Esophagus squamous epithelium (tissue), 5 donors: ENCODE measurements at places on chromosomes 1 and 21.

DNA sequence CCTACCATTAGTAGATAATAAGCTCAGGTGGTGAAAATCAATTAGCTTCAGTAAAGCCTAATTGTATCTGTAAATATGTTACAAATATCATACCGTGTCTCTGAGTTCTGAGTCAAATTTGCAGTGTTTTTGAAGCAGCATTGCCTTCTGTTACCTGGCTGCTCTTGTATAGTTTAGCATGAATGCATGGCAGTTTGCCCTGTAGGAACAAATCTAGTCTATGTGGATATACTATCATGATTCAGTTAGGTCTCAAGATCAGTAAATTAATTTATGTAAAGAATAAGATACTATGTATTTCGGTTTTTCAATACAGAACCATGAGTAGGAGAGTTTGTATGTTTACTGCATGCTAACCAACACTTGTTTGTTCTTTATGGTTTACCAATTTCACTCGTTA lies 240.6 kb upstream of the C1orf105 start:
- H3K27ac ChIP-seq, result peak overlapping the region; percentile 81
- no peaks in the 10 kb centered on the region for H3K36me3 ChIP-seq
- H3K4me3 ChIP-seq, result no peak overlapping the region
- no peak for DNase-seq

- DNase-seq, result no peak
- H3K4me1 ChIP-seq, result peaks cover 13% of the 10 kb centered on the region
Observed at GRCh38 chr1:24235921-24236788, 49.1 kb upstream of the IFNLR1 start.

DNA sequence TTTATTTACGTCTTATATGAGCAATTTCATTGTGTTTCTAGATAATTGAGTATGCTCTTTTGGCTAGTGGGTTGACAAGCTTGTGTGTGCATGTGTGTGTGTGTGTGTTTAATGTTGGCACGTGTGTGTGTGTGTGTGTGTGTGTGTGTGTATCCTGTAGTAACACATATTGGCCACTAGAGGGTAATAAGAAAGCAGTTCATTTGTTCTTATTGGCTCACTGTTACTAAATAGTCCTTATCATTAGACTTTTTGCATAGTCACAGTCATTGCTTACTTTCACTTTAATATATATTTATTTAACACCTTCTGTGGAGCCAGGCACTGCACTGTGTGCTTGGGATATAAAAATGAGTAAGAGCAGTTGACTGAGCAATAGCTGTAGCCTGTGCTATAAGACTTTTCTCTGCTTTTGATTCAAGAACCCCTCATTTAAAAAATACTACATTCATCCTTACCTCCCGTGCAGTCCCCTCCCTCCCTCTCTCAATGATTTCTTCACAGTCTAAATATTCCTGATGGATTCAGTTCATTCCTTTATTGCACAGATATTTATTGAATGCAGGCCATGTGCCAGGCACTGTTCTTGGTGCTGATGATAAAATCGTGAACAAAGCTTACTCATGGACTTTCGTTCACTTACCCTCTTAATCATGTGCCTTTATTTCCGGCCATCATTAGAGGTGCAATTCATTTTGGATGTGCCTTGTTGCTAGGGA lies 96.7 kb downstream of the DYRK1A start:
- no peak overlapping the region for H3K27ac ChIP-seq
- peaks cover 7% of the 10 kb centered on the region for H3K36me3 ChIP-seq
- DNase-seq, result no peak
- no peaks in the 10 kb centered on the region for H3K27me3 ChIP-seq
- H3K4me1 ChIP-seq, result peaks cover 37% of the 10 kb centered on the region

GRCh38 chr1:167676205-167676915 lies 45.4 kb upstream of the MPZL1 start:
- H3K36me3 ChIP-seq, result no peaks in the 10 kb centered on the region
- no peaks in the 10 kb centered on the region for H3K27me3 ChIP-seq
- no peak overlapping the region for H3K4me3 ChIP-seq
- H3K27ac ChIP-seq, result no peak overlapping the region

DNA sequence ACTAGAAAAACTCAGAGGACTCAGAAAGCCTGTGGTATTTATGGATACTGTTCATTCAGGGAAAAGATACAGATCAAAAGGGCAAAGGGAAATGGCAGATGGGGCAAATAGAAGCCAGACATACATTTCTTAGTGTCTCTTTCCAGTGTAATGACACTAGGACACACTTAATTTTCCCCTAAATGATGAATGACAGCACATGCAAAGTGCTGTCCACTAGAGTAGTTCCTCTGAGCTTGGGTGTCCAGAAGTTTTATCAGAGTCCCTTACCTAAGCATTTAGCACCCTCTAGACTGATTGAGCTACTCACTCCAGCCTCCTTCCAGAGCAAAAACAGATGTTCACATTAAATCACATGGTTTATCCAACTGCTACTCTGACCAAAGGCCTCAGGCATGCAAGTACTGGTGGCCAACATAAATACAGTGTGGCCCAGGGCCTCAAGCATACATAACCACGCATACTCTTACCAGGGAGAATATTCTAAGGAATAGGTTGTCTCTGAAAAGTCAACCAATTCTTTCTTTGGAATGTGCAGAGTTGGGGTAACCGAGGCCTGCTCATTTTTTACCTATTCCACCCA lies 166.9 kb downstream of the NCAM2 start:
- H3K4me3 ChIP-seq, result no peak overlapping the region
- no peaks in the 10 kb centered on the region for H3K27me3 ChIP-seq
- no peak overlapping the region for H3K27ac ChIP-seq

DNA sequence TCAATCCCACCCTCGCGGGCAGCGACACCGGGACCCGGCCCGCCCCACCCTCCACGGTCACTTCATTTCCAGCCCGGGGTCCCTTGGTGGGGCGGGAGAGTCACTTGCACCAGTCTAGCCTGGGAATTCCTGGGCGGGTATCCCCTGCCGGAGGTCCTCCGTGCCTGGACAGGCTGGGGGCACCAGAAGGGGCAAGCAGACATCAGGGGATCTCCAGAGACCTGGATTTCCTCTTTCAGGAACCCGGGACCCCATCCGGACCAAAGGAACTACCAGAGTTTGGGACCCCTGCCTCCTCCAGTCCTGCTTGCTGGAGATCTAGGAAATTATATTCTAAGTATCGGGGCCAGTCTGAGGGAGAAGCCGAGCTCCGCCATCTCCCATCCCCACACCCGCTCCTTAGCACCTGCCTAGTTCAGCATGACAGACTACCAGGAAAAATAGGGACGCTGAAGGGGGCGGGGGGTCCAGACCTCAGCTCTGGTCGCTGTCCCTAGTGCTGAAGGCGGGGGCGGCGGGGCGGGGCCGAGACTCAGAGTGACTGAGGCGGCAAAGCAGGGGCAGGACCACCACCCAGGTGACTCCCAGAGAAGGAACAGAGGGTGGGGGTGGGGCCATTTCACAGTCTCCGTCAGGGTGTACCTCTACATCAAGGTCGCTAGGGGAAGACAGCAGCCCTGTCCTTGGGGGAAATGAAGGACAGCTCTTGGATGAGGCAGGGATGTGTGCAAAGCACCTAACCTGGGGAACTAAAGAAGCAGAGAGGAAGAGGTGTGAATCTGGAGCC lies 832 bp downstream of the HCN3 start:
- peak overlapping the region; percentile 87 for H3K27ac ChIP-seq
- peaks cover 29% of the 10 kb centered on the region for H3K4me1 ChIP-seq
- H3K36me3 ChIP-seq, result no peaks in the 10 kb centered on the region
- no peak for DNase-seq
- peak overlapping the region; percentile 79 for H3K4me3 ChIP-seq

DNA sequence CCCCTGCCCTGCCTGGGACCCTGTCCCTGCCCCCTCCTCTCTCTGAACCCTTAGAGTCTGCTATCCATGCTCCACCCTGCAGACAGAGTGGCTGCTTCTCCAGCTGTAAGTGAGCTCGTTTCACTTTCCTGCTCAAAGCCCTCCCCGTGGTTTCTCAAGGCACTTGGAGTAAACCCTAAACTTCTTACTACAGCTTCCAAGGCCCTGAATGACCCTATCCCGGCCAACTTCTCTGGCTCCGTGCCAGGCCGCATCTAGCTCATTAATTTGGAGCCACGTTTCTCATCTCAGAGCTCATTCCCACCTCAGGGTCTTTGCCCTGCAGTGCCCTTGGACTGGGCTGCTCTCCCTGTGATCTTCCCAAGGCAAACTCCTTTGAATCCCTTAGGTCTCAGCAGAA lies 235.1 kb upstream of the RUNX1 start:
- no peak overlapping the region for H3K27ac ChIP-seq
- no peaks in the 10 kb centered on the region for H3K4me1 ChIP-seq
- H3K36me3 ChIP-seq, result no peaks in the 10 kb centered on the region
- H3K4me3 ChIP-seq, result no peak overlapping the region
- H3K27me3 ChIP-seq, result no peaks in the 10 kb centered on the region

DNA sequence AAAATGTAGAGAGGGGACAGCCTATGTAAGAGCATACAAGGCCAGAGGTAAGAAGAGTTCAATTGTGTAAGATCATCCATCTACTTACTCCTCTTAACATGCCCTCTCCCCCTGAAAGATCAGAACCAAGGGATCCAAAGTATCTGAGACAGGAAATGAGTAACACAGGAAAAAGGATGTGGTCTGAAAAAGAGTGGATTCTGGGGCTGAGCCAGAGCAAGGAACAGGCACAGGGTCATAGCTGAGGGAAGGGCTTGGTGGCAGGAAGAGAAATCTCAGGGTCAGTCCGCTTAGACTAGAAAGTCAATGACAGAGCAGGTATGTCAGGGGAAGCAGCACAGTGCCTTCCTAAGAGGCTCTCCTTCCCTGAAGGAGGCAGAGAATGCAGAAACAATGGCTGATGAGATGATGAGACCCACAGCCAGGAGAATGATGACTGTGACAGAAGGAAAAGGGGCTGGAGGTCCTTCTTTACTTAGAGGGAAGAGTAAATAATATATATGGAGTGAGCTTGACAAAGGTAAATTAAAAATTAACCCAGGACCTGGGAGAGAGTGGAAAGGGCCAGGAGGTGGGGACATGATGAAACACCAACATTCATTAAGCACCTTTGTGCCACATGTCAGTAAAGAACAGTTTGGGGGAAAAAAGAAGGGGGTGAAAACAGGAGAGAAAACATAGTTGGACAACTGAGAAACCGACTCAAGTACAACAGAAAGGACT lies 26.2 kb upstream of the A3GALT2 start:
- no peaks in the 10 kb centered on the region for H3K36me3 ChIP-seq
- peak overlapping the region; percentile 99 for H3K27ac ChIP-seq
- DNase-seq, result no peak
- peak overlapping the region; percentile 64 for H3K4me3 ChIP-seq
- peaks cover 84% of the 10 kb centered on the region for H3K4me1 ChIP-seq

DNA sequence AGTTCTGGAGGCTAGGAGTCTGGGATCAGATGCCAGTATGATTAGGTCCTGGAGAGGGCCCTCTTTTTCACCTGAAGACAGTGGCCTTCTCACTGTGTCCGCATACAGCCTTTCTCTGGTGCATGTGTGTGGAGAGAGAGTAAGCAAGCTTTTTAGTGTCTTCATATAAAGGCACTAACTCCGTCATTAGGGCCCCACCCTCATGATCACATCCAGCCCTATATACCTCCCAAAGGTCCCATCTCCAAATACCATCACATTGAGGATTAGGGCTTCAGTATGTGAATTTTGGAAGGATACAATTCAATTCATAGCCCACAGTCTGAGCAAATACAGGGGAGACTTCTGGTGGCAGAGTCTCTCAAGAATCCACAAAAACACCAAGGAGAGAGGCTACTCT lies 176.6 kb downstream of the BACH1 start:
- no peak for DNase-seq
- H3K36me3 ChIP-seq, result no peaks in the 10 kb centered on the region
- H3K27ac ChIP-seq, result no peak overlapping the region
- no peak overlapping the region for H3K4me3 ChIP-seq

GRCh38 chr1:183635099-183635605 lies 431 bp downstream of the ARPC5 start:
- no peaks in the 10 kb centered on the region for H3K36me3 ChIP-seq
- no peak for DNase-seq
- peak overlapping the region; percentile 97 for H3K27ac ChIP-seq
- peaks cover 17% of the 10 kb centered on the region for H3K4me1 ChIP-seq

GRCh38 chr1:3030663-3031381 lies 9.6 kb downstream of the ACTRT2 start:
- H3K27me3 ChIP-seq, result no peaks in the 10 kb centered on the region
- H3K36me3 ChIP-seq, result no peaks in the 10 kb centered on the region
- no peaks in the 10 kb centered on the region for H3K4me1 ChIP-seq
- DNase-seq, result no peak
- no peak overlapping the region for H3K4me3 ChIP-seq

GRCh38 chr21:38989745-38990423 lies 184.2 kb downstream of the ETS2 start:
- DNase-seq, result no peak
- no peak overlapping the region for H3K4me3 ChIP-seq
- H3K4me1 ChIP-seq, result peaks cover 86% of the 10 kb centered on the region
- no peaks in the 10 kb centered on the region for H3K36me3 ChIP-seq
- peak overlapping the region; percentile 77 for H3K27ac ChIP-seq

DNA sequence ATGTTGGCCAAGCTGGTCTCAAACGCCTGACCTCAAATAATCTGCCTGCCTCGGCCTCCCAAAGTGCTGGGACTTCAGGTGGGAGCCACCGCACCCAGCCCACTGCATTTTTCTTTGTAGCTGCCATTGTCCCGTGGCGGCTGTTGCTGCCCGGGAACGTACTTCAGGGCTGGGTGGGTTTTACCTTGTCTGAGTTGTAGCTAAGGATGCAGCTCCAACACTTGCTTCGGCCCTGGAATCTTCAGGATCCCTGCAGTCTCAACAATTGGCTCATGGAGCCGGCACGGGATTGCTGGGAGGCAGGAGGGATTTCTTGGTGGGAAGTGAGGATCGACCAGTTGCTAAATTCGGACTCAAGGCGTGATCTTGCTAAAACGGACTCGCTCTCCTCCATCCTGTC lies 10.7 kb downstream of the TNFRSF8 start:
- H3K4me3 ChIP-seq, result no peak overlapping the region
- DNase-seq, result no peak
- H3K36me3 ChIP-seq, result no peaks in the 10 kb centered on the region
- no peaks in the 10 kb centered on the region for H3K27me3 ChIP-seq
- H3K4me1 ChIP-seq, result no peaks in the 10 kb centered on the region

- H3K27me3 ChIP-seq, result no peaks in the 10 kb centered on the region
- DNase-seq, result no peak
- H3K36me3 ChIP-seq, result no peaks in the 10 kb centered on the region
- H3K4me1 ChIP-seq, result no peaks in the 10 kb centered on the region
- no peak overlapping the region for H3K4me3 ChIP-seq
Observed at GRCh38 chr1:37425221-37425620, 49.2 kb upstream of the ZC3H12A start.

- no peak overlapping the region for H3K27ac ChIP-seq
- DNase-seq, result no peak
- H3K4me3 ChIP-seq, result no peak overlapping the region
- H3K27me3 ChIP-seq, result no peaks in the 10 kb centered on the region
Observed at GRCh38 chr1:180917306-180918065, 4.8 kb downstream of the KIAA1614 start.

GRCh38 chr1:38941527-38942019 lies at the start of gene RHBDL2:
RHBDL2 (minus strand) TSS chr1:38941830; CDS start chr1:38919212, 22,618 bp downstream.
- H3K4me1 ChIP-seq, result peaks cover 24% of the 10 kb centered on the region
- peak within 1 kb of the TSS; percentile 81 for H3K27ac ChIP-seq
- no peaks in the 10 kb centered on the region for H3K36me3 ChIP-seq
- peak within 1 kb of the TSS; percentile 75 for H3K4me3 ChIP-seq
